ENCODE measurements at places on chromosomes 13 and 19. TPM values are rescaled to one million over a fixed set of nuclear protein-coding genes. Genes with fewer than 3 reads are reported as not detected.

LNX2 gene
- total RNA-seq, result 10.7 TPM

CD70 gene
- total RNA-seq, result not detected

MBD3L2 gene
- total RNA-seq, result not detected

CARD8 gene
- 75.2 TPM for total RNA-seq

PIK3R2 gene
- total RNA-seq, result 3.3 TPM

ABCA7 gene
- total RNA-seq, result 3.7 TPM

OR7A5 gene
- total RNA-seq, result not detected

DENND1C gene
- total RNA-seq, result not detected

CYP2A6 gene
- total RNA-seq, result not detected

ARHGAP35 gene
- 17.1 TPM for total RNA-seq

- no peak for DNase-seq
These were observed 12.8 kb upstream of the DHRS12 start for GRCh38 chr13:51816604-51817249.

- DNase-seq, result no peak
These were observed 4.6 kb downstream of the KLF12 start for GRCh38 chr13:74129500-74130191.

DNA sequence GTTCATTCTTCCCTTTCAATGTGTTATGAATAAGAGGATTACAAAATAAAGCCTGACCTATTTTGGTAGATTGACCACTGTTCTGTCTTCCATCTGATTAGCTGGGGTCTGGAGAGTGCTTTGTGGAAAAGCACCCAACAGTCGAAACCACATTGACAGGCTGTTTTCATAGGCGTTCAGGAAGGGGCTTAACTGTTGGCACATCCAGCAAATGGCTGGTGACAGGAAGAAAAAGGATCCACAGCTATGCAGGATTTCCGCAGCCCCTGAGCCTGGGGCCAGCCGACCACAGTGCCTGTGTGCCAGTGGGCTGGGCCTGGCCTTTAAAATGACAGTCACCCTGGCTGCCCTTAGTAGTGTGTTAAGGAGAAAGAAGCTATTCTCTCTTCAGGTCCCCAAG lies 113.3 kb downstream of the SIPA1L3 start:
- DNase-seq, result peak; percentile 86

DNA sequence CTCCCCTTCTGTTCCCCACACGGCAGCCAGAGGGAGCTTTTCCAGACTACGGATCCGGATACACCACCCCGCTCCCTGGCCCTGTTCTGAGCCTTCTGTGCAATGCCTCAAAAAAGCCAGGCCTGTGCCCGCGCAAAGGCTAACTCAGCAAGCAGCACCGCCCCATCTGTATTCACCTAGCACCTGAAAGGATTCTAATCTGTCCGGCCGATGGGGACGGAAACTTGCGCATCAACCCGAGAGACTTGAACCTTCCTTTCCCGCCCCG lies 589 bp downstream of the ZBTB45 start:
- DNase-seq, result peak; percentile 84

GRCh38 chr19:15129856-15130585 lies 22.8 kb downstream of the SYDE1 start:
- DNase-seq, result no peak

- DNase-seq, result no peak
These were observed 758 bp upstream of the ZNF888 start for GRCh38 chr19:52923778-52924593.

- no peak for DNase-seq
These were observed 14.0 kb downstream of the PROZ start for GRCh38 chr13:113172419-113172926.

DNA sequence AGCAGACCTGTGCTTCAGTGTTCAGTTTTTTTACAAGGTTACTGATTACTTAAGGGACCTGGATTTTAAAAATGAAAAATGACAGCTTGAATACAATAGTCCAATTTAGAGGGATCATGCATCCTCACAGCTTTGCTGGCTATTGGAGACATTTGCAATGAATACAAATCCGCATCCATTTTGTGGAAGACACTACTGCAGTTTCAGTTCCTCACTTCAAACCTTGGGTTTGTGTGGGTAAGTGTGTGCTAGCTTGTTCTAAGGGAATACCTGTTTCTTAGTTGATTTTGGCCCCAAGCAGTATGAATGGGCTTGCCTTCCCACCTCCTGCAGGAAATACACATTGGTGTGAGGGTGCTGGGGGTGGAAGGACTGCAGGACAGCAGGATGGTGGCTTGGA lies 222.4 kb downstream of the OLFM4 start:
- no peak for DNase-seq

- DNase-seq, result peak; percentile 78
These were observed 1505.1 kb upstream of the SLC10A2 start for GRCh38 chr13:104571161-104571892.

DNA sequence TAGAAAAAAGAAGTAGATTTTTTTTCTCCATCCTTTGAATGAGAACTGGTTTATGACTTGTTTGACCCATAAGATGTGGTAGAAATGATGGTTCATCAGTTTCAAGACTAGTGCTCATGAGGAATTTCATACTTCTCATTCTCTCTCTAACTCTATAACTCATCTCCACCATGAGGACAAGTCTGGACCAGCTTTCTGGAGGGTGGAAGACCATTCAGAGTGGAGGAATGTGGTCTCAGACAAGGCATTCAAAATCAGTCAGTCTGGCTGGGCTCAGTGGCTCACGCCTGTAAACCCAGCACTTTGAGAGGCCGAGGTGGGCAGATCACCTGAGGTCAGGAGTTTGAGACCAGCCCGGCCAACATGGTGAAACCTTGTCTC lies 3.5 kb upstream of the EID2 start:
- DNase-seq, result no peak

DNA sequence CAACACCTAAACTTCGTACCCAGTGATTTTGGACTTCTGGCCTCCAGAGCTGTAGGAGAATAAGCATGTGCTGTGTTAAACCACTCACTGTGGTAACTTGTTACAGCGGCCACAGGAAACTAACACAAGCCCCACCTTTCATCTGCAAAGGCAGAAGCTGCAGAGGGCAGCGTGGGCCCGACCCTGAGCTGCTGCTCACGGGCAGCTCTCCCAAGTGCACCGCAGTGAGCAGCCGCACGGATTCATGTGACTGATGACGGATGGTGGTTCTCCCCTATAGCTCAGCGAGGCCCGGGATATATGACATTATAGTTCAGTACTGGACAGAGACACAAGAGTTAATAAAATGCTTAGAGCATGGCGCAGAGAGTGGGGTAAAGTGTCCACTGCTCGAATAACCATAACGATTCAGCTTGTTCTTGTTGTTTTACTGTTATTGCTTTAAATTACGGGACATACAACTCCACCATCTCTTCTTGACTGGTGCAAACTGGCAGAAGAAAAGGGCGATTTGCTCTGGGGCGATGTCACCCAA lies 21.9 kb downstream of the VRK3 start:
- DNase-seq, result no peak

GRCh38 chr19:46890423-46891170 lies 29.8 kb downstream of the ARHGAP35 start:
- DNase-seq, result no peak

- DNase-seq, result no peak
These were observed 755.6 kb upstream of the MIR17HG start for GRCh38 chr13:90591927-90592268.

- peak; percentile 17 for DNase-seq
These were observed 39.6 kb downstream of the SHISA2 start for GRCh38 chr13:26011996-26012821.

- no peak for DNase-seq
These were observed 11.6 kb upstream of the ZSCAN1 start for GRCh38 chr19:58022283-58022660.

- DNase-seq, result no peak
These were observed 113.7 kb downstream of the DNAJC15 start for GRCh38 chr13:43136920-43137575.

- no peak for DNase-seq
These were observed 32.8 kb downstream of the SLC15A1 start for GRCh38 chr13:98719527-98720250.

DNA sequence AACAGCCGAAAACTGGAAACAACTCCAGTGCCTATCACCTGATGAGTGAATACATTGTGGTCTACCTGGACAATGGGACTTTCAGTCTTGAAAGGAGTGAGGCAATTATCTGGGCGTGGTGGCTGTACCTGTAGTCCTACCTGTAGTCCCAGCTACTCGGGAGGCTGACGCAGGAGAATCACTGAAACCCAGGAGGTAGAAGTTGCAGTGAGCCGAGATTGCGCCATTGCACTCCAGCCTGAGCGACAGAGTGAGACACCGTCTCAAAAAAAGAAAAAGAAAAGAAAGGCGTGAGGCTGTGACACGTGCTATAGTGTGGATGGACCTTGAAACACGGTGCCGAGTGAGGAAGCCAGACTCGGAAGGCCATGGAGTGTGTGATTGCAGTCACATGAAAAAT lies 4.1 kb upstream of the NTN5 start:
- no peak for DNase-seq

GRCh38 chr13:113763254-113763653 lies 4.2 kb downstream of the TMEM255B start:
- no peak for DNase-seq

DNA sequence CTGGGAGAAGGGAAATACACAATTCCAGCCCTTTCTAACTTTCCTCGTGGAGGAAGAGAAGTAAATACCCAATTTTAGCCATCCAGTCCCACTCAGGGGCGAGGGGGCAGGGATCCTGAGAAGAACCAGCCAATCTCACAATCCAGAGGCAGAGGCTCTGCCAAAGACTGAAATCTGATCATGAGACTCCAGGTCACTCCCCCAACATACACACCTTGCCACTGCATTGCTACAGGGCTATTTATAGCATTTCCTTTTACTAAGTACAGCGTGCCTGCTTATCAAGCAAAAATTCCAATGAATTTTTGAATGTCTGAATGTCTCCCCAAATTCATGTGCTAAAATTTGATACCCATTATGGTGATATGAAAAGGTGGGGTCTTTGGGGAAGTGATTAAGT lies 1687.5 kb downstream of the EFNB2 start:
- no peak for DNase-seq

DNA sequence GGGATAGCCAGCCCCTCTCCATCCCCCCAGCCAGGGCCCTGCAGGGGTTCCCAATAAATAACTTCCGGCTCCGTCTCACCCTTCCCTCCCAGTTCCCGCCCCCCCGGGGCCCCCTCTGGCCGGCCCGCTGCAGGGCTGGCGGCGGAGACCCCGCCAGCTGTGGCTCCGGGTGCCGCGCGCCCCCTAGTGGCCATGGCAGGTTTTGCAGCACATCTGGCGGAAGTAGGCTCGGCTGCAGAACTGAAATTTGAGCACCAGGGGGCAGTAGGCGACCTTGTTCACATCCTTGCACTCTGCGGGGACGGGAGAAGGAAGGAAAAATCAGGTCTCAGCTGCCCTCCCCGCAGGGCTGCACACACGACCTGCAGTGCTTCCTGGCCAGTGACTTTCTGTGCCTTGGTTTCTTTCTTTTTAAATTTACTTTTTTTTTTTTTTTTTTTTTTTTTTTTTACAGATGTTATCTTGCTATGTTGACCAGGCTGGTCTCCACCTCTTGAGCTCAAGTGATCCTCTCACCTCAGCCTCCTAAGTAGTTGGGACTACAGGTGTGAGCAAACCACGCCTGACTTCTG lies 3.6 kb upstream of the MYO1F start:
- DNase-seq, result peak; percentile 72

- no peak for DNase-seq
These were observed 1.2 kb downstream of the DLL3 start for GRCh38 chr19:39499932-39500331.

- DNase-seq, result peak; percentile 33
These were observed at the start of gene PLEKHA4 for GRCh38 chr19:48868114-48868886. Gene PLEKHA4 (minus strand): TSS chr19:48868617. CDS start chr19:48867620, 997 bp downstream.

DNA sequence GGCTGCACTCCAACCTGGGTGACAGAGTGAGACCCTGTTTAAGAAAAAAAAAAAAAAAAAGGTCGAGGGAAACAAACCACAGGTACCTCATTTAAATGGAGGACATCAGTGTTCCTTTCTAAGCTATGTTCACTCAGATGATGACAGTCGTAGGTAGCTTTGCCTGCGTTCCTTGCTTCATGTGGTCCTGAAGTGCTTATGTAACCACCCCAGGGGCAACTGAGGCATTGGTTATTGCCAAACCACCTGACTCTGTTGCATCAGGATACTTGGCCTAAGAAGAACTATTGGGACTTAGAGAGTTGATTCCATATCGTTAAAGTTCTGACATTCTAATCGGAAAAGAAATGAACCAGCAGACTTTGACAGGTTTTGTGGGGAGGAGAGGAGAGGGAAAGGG lies 51.7 kb downstream of the SPATA13 start:
- no peak for DNase-seq

- DNase-seq, result no peak
These were observed 31.8 kb downstream of the PEX11G start for GRCh38 chr19:7456964-7457541.

- no peak for DNase-seq
These were observed 137.6 kb upstream of the SPACA7 start for GRCh38 chr13:112238436-112238995.

DNA sequence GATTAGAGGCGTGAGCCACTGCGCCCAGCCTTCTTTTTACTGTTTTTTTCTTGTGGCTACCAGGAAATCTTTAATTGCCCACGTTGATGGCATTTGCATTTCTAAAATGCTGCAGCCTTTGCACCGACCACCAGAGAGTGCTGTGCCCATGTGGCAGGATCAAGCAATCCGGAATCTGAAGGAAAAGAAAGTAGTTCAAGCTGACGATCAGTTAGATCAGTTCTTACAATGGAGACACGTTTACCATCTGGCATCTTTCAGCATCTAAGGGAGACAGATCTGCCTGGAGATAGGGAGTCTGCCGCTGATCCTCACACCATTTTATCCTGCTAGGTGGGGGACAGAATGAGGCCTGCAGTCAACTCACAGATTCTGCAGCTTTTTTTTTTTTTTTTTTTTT lies 19.9 kb downstream of the TINCR start:
- DNase-seq, result no peak

DNA sequence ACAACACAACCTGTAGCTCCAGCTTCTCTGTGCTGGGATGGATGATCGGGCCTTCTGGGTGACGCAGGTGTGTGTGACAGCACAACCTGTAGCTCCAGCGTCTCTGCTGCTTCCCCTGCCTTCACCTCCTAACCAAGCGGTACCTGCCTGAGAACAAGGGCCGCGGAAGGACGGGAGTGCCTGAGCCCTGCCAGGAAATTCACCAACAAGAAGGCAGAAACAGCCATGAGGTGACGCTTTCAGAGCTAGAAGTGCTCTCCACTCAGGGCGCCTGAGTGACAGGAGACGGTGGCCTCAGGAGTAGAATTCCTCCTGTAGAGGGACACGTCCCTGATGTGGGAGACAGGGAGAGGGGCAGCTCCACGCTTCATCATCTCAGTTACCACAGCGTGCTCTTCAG lies 17.4 kb downstream of the ZNF331 start:
- DNase-seq, result no peak

DNA sequence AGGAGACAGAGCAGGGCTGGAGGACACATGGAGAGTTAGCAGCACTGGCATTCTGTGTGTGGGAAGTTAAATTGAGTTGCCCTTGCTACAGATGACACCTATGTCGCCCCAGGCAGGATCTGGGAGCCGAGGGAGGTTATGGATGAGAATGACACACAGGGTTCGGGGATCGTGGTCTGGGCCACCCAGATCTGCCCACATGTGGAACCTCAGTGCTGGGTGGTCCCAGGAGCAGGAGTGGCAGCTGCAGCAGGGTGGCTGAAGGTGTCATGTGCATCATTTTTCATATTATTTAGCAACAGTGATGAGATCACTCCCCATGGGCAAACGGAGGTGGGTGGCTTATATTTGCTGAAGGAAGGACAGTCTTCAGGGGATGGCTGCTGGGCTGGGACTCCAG lies 3.2 kb downstream of the IL17D start:
- DNase-seq, result no peak

GRCh38 chr13:74708629-74709028 lies 574.4 kb upstream of the KLF12 start:
- DNase-seq, result no peak
